MM.1S (cell line): ENCODE measurements at places on chromosomes 4 and X.

DNA sequence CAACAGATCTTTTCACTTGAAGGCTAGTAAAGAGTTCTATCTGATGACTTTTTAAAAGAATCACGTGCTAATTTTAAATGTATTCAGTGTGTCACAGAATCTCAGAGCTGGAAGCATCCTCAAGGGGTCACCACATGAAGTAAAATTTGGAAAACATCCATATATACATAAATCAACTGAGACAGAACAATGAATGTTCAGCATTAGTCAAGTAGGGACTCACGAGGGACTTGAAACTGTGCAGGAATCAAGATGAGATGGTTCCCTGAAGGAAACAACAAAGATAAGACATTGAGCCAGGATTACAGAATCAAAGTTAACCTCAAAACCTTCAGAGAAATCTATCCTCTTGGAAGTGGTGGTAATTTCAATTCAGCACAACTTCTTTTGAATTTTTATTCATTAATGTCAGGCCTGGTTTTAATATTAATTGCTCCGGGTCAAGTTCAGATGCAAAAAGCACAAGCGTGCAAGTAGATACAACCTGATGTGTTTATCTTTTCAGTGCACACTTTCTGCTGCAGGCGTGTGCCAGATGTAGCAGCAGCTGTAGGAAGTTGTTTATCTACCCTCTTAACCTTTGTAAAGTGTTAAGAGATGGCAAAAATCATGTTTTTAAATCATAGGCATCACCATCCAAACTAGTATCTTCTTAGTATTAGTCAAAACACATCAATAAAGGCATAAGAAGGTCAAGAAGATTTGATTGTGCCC lies 87.7 kb upstream of the SRD5A3 start:
- no peak for DNase-seq

DNA sequence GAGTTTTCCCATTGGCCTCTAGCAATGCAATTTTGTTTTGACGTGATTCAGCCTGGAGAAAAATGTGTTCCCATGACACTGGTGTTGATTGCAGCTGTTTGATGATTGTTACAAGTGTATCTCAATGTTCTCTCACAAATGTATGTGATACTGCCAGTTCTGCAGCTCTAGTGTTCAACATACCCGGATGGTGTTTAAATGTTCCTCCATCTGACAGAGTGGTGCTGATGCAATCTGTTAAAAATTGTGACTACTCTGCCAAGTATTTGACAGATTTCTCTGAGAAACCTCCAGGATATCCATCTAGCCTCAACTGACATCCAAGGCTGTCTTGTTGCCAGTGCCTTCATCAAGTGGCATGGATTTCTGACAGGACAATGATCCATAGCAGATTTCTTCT lies 657.2 kb upstream of the DIAPH2 start:
- DNase-seq: no peak

- DNase-seq: no peak
Measured at GRCh38 chrX:54920610-54921426, at the start of gene TRO. TRO (plus strand) TSS chrX:54920824; CDS start chrX:54922247, 1,423 bp downstream.

GRCh38 chr4:68717999-68718398 lies 47.5 kb upstream of the UGT2B15 start:
- DNase-seq: no peak

- DNase-seq: no peak
Measured at GRCh38 chrX:70423936-70424675, 992 bp downstream of the GDPD2 start.

DNA sequence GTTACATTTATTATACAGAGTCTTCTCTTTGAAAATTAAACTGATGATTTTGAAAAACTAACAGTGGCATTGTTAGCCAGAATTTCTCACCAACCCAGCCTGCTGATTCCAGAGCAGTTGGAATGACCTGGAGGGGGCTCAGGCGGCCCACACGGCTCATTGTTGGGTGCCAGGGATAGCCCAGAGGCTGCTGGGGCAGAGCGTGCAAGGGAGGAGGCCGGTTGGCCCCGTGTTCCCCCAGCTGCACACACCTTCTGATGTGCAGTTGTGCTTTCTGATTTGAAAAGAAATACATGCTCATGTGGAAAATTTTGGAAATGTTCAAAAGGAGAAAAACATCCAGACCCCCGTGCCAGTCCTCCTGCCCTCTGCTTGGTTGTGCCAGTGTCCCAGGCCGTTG lies 20.6 kb downstream of the WFS1 start:
- DNase-seq: no peak

DNA sequence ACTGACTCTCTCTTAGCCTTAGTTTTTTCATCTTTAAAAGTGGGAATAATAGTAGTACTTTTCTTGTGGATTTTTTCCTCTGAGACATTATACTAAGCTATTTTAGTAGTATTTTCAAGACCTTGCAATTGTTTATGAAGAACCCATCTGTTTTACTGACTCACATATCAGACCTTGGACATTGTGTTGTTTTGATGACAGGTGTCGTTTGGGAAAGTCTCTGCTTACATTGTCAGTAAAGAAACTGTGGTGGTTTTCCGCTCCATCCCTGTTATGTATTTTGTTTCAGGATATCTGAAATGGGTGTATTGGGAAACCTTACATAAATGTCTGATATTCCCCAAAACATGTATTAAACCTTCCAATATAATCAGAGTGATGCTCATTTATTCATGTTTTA lies 92.2 kb downstream of the STIM2 start:
- DNase-seq: no peak

GRCh38 chr4:40843696-40844095 lies 93.9 kb downstream of the NSUN7 start:
- peak; percentile 56 for DNase-seq

GRCh38 chrX:153919281-153919680 lies 6.8 kb downstream of the ARHGAP4 start:
- DNase-seq: no peak

GRCh38 chr4:133096972-133097371 lies 52.1 kb upstream of the PCDH10 start:
- DNase-seq: no peak

- DNase-seq: no peak
Measured at GRCh38 chr4:54165011-54165410, 64.1 kb upstream of the PDGFRA start.
